NCI-H1417 (cell line): ENCODE measurements at places on chromosomes 5 and 9.

- no peak for DNase-seq
Observed at GRCh38 chr9:36078051-36078450, 41.3 kb downstream of the RECK start.

- no peak for DNase-seq
Observed at GRCh38 chr9:86303316-86303975, 21.1 kb upstream of the ISCA1 start.

DNA sequence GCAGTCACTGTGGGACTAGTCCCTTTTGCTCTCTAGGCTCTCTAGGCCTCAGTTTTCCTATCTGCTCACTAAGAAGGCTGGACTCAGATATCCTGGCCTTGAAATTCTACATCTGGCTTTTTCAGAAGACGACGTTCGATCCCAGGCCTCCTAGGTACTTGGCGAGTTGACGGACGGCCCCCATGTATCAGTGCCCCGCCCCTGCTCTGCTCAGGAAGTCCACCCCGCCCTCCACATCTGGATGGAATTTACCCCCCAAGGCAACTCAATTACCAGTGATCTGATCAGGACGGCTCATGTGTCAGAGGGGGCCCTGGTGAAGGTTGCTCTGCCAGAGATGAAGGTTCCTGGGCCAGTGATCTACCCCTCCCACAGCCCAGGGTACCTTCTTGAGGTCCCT, 44.1 kb upstream of the SYNPO start:
- no peak for DNase-seq

DNA sequence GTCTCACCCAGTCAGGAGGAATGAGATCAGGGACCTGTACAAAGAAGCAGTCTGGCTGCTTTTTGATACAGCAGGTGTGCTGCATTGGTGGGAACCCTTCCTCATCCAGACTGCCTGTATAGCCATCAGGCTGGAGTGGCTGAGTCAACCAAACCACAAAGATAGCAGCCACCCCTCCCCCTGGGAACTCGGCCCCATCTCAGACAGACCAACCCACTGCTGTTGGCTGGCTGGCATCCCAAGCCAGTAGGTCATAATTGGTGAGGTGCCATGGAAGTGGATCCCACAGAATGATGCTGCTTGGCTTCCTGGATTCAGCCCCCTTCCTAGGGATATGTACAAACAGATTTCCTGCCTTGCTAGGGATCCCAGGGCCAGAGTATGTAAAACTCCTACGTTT, 60.9 kb downstream of the YTHDC2 start:
- no peak for DNase-seq

- DNase-seq, result no peak
Observed at GRCh38 chr9:13508086-13508485, 228.6 kb upstream of the MPDZ start.

- peak; percentile 57 for DNase-seq
Observed at GRCh38 chr5:66958980-66959641, 237.5 kb downstream of the CD180 start.
